ENCODE measurements at places on chromosomes 2 and 18. TPM values are rescaled to one million over a fixed set of nuclear protein-coding genes. Genes with fewer than 3 reads are reported as not detected.

Gene GPATCH11
- total RNA-seq = 6.8 TPM

Gene SERPINB11
- not detected for total RNA-seq

Gene WIPF1
- total RNA-seq = 35.2 TPM

Gene PARD6G
- 5.4 TPM for total RNA-seq

Gene PPP1CB
- total RNA-seq = 101 TPM

Gene IL36B
- not detected for total RNA-seq

Gene LRP2
- total RNA-seq = not detected

Gene NOSTRIN
- 20.1 TPM for total RNA-seq

Gene TEKT4
- total RNA-seq = not detected

Gene NIFK
- 48.8 TPM for total RNA-seq

Gene GPAT2
- total RNA-seq = 5.7 TPM

Gene GRB14
- total RNA-seq = 3.2 TPM

Gene POTEI
- 0.06 TPM for total RNA-seq

Gene THSD7B
- total RNA-seq = not detected

Gene C2orf80
- total RNA-seq = not detected

Gene RPL31
- 1,005 TPM for total RNA-seq

Gene IKZF2
- total RNA-seq = 3.3 TPM

Gene FEZ2
- total RNA-seq = 78.5 TPM
